Upper lobe of left lung (tissue), 6 donors: ENCODE measurements at places on chromosomes 13 and 19.
A peak's percentile ranks its signal among the peaks of the same experiment; 100 is the strongest.

DNA sequence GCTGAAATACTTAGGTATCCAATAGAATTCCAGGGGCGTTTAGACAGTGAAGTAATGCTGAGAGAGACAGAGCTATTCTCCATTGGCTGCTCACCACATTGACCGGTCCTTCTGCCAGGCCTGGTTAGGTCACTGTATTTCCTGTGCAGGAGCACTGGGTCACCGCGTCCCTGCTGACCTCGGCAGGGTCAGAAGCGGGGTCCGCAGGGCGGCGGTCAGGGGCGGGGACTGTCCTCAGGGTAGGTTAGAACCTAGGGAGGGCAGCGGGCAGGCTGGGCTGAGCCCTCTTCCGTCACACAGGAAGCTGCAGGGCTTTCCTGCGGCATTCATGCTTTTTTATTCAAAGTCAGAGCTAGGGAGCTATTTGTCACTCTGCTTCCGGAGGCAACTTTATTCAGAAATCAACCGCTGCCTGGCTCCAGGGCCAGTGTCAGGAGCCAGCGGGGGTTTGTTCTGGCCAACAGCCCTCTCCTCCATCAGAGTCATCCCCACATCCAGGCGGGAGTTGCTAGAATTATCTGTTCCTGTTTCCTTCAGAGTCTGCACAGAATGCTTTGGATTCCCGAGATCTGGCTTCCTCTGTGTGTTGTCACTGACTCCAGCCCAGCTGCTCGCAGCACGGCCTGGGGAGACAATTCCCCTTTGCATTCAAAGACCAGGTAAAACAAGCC, 81.2 kb upstream of the WASF3 start:
- peak; percentile 71 for DNase-seq

GRCh38 chr19:31699421-31699820, 350.2 kb upstream of the TSHZ3 start:
- no peak for DNase-seq

- no peak for DNase-seq
Measured at GRCh38 chr19:27777726-27778125, 1435.2 kb downstream of the UQCRFS1 start.

- DNase-seq = no peak
Measured at GRCh38 chr13:53298396-53298795, 269.8 kb downstream of the OLFM4 start.

DNA sequence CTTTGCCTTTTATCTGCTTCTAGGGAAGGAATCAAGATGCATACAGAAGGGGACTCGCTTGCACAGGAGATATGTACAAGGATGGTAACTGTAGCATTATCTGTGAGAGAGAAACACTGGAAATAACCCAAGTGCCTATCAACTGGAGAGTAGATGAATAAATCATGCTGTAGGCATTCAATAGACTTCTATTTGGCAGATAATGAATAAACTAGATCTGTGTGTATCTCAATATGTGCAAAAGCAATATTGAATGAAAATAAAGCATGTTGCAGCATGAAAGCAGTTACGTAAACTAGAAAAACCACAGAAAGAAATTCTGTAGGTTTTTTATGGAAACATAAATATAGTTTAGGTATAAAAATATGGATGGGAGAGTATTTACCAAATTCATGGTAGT, 38.6 kb upstream of the RGCC start:
- DNase-seq = no peak

DNA sequence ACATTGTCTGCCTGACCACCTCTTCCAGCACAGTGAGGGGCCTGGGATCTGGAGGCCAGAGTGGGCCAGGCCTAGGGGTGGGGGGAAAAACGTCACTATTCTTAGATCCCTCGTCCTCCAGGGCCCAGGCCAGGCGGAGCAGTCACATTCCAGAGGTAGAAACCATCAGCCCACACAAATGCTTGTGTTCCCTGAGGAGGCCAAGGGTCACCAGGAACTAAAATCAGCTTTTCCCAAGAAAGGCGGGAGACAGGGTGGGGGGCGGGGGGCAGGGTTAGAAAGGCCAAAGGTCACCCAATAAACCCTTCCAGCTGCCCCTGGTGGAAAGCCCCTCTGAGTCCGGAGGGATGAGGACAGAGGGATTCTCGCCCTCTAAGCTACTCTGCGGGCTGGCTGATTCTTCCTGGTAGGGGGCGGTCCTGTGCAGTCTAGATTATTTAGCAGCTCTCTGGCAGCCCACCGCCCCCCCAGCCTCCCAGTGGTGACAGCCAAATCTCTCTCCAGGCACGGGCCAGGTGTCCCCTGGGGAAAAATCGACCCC, 23.5 kb upstream of the CCL25 start:
- DNase-seq = no peak

DNA sequence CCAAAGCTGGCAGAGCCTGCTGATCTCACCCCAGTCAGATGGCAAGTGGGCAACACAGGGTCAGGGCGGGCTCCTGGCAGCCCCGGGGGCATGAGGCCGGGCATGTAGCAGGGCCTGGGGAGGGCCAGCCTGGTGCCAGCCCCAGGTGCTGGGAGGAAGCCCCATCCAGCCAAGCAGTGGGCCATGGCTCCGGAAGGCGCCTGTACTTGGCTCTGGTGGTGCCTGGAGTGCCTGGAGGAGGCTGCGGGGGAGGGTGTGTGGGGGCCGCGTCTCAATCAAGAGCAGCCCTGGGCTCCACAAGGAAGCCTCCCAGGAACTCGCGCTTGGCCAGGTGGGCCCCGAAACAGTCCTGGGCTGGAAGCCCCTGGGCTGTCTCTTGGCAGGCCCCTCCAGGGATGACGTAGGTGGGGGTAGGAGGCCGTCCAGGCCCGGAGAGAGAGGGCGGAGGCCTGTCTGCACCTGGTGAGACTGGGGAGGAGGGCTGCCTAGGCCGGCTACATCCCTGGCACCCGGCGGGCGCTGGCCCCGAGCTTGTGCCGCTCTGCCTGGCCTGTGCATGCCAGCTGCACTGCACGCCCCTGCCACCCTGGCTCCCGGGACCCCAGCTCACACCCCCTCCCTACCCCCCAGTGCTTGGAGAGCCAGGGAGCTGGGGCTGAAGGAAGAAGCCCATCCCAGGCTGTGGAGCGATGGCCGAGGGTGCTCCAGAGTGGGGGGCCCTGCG, 45.9 kb downstream of the COMP start:
- DNase-seq = peak; percentile 82

DNA sequence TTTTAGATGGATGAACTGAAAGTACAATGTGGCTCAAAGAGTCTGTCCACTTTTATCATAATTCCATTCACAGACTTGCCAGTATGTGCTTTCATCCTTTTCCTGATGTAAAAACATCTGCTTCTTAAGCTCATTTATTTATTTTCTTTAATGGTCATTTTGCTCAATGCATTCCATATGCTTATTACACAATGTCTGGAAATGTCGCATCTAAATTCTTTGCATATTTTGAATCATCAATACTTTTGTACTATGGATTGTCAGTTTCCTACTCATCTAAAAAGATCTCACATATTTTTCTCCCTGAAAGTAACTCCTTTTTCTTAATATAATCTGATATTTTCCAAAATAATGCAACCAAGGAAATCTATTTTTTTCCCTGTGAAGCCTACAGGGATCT, 1315.8 kb downstream of the EFNB2 start:
- DNase-seq = no peak

DNA sequence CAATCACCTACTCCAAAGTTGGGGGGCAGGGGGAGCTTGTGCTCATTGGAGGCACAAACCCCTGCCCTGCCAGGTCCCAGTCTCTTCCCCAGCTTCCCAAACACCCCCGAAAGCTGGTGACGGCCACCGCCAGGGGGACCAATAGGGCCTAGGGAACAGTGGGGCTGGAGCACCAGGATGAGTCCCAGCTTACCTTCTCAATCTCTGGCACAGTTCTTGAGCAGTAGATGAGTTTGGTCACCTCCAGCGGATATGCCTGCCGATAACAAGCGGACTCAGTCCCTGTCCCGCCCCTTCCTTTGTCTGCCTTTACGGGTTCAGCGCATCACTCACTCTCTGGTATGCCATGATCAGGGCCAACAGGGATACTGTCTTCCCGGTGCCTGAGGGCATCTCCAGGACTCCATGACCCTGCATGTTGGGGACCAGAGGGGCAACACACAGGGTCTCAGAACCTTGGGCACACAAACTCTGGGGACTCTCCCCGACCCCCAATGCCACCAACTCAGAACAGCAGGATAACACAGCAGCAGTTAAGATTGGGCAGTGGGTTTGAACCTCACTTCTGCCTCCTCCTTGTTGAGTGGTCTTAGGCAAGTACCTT, 1.5 kb downstream of the ERCC2 start:
- DNase-seq = no peak

GRCh38 chr13:51673165-51673564, 88.9 kb downstream of the WDFY2 start:
- no peak for DNase-seq

- DNase-seq = no peak
Measured at GRCh38 chr13:98976338-98976737, 1.5 kb downstream of the DOCK9 start.

- DNase-seq = no peak
Measured at GRCh38 chr13:78182813-78183212, 264.2 kb upstream of the EDNRB start.

DNA sequence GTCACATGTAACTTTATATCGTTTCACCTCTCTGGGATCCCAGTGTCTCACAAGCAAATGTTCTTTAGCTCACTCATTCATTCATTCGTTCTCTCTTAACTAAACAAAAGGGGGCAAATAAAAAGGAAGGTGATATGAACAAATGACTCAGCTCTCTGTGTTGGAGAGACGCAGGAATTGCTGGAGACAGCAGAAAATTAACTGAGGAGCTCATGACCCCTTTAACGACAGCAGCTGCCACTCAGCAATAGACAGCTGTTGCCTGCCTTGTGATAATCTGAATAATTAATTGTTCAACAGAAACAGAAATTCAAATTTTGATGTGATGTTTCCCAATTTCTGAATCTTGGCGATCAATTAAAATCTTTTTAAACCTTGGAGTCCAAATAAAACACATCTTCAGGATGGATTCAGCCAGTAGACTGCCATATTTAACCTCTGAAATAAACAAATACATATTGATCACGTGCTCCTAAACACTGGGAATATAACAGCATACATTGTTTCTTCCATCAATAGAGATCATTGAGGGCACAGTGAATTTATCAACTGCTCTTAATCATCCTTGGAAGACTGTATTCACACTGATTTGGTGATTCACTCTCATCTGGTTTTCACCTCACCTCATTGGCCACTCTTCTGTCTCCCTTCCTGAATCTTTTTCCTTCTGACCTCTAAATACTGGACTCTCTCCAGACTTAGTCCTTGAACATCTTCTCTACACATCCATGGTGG, 63.3 kb downstream of the MBNL2 start:
- no peak for DNase-seq

DNA sequence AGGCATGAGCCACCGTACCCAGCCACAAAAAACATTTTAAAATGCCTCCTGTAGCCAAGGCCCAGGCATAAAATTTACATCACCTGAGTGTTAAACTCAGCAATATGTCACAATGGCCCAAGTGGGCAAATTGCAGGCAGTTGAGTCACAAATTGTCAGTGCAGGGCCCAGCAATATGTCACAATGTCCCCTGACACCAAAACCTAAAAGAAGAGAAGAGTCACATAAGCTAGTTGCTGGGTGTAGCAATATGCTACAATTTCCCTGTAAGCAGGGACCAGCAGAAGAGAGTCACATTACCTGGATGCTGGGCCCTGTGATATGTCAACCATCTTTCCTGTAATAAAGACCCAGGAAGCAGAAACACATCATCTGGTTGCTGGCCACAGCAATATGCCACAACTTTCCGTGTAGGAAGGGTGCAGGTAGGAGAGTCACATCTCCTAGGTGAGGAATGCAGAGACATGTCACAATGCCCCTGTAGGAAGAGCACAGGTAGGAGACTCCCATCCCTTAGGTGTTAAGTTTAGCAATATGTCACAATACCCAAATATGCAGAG, 136.0 kb upstream of the ZNF91 start:
- DNase-seq = no peak

- peak; percentile 74 for DNase-seq
Measured at GRCh38 chr19:7862413-7862951, 11.7 kb downstream of the PRR36 start.

DNA sequence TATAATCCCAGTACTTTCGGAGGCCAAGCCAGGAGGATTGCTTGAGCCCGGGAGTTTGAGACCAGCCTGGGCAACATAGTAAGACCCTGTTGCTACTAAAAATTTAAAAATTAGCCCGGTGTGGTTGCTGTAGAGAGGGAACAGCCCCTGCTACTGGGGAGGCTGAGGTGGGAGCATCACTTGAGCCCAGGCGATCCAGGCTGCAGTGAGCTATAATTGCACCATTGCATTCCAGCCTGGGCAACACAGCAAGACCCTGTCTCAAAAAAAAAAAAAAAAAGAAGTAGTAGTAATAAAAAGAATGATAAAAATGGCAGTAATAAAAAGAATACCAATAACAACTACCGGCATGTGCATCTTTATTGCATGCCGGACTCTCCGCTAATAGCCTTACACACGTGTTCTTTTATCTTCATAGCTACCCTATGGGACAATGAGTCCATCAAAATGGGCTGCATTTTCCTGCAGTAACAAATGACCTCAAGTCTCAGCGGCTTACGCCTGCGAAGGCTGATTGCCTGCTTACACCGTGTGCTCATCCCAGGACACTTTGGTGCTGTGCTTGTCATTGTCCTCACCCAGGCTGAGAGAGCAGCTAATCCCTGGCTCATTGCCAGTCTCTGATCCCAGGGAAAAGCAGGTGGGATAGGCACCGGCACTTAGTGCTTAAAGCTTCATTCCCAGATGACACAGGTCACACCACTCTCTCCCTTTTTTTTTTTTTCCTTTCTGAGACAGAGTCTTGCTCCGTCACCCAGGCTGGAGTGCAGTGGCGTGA, 14.4 kb upstream of the SYCN start:
- DNase-seq = no peak

GRCh38 chr19:4713384-4713951, 10.2 kb downstream of the DPP9 start:
- peak; percentile 53 for DNase-seq

DNA sequence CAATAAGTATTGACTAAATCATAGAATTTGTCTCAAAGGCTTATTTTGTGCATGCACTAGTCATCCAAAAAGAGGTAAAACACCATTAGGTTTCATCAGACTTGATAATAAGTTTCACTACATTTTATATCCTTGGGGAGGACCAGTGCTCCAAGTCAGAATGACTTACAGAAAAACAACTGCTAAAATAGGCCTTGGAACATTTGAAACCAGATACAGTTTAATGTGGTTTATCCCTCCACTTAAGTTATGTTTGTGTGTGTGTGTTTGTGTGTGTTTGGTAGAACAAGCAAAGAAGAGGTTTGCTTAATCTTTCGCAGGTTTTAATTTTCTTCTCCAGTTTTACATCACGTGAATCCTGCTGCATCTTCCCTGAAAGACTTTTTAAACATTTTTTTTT, 570.9 kb downstream of the PCDH9 start:
- no peak for DNase-seq

- DNase-seq = no peak
Measured at GRCh38 chr13:71829547-71829946, 37.5 kb downstream of the DACH1 start.

DNA sequence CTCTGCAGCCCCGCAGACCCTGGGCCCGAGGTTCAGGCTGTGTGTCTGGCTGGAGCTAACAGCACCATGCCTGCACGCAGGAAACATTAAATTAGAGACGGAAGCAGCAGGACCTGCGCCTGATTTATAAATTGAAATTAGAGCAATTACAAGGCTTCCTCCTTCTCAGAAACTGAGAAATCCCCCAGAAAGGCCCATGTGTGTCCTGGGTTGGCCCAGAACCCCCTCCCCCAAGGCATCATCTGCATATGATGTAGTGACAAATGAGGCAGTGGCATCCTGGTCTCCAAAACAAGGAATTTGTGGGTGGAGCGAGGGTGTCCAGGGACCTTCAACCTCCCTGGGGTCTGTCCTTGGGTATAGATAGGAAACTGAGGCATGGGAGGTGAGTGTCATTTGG, 27.2 kb upstream of the SEMA6B start:
- no peak for DNase-seq

- DNase-seq = no peak
Measured at GRCh38 chr13:28533441-28534166, 38.7 kb upstream of the FLT1 start.
